Midbrain (tissue), 1 donor: ENCODE measurements at places on chromosomes 4 and X.

DNA sequence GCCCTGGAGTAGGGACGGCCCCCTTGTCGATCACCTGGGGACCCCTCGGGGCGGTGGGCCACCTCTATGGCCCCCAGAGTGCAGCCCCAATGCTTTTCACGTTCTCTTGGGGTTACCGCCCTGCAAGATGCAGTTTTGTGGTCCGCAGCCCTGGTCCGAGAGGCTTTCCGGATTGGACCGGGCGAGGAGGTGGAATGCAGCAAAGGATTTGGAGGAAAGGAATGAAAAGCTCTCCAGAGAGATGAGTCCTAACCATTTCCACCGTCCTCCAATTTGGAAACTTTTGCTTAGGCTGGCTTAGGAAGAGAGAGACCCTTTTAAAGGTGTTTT is 601 bp downstream of the SLC25A43 start:
- DNase-seq = no peak

GRCh38 chr4:81495345-81495744 is 23.6 kb upstream of the RASGEF1B start:
- DNase-seq = no peak

GRCh38 chr4:157772907-157773306 is 399.9 kb downstream of the GASK1B start:
- DNase-seq = no peak

DNA sequence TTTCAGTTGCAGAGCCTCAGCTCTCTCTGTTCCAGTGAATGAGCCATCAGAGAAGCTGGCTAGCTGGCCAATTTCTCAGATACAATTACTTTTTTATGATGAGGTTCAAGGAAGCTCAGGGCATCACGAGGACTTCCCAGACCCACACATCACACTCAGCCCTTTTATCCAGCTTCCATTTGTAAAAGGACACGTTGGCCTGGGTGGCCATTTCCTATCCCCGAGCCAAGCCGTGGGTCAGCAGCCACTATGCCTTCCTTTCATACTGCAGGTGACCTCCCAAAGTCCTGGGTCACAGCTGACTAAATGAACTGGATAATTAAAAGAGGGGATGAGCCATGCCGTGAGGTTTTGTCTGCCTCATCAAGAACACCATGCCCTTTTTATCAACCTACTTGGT is 236.9 kb upstream of the PPARGC1A start:
- DNase-seq = no peak

DNA sequence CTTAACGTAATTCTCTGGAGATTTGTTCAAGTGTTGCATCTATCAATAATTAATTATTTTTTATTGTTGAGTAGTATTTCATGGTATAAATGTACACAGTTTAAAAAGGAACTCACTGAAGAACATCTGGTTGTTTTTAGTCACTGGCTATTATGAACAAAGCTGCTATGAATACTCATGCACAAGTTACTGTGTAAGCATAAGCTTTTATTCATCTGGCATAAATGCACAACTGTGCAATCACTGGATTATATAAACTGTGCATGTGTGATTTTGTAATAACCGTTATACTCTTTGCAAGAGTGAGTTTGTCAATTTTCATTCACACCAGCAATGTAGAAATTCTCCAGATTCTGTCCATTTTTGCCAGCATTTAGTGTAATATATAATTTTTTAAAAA is 43.8 kb upstream of the UBQLN2 start:
- DNase-seq = no peak
